ENCODE measurements at places on chromosomes 6 and 20.

DNA sequence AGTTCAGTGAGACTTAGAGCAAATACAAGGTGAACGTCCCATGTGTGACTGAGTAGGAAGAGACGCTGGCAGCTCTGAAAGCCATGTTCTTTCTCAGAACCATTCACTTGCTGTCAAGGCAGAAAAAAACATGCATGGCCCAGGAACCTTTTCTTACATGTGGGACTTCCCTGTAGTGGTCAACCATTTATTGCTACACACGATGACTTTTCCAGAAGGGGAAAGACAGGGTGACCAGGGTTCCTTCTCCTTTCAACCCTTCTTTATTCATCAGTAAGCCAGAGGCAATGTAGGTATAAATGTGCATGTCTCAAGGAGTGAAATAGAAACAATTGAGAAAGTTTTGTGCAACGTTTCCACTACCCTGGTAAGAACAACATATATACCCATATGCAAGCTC, 189.0 kb downstream of the NFATC2 start:
- DNase-seq: no peak

GRCh38 chr6:10425176-10425974, 10.5 kb upstream of the TFAP2A start:
- no peak for DNase-seq

DNA sequence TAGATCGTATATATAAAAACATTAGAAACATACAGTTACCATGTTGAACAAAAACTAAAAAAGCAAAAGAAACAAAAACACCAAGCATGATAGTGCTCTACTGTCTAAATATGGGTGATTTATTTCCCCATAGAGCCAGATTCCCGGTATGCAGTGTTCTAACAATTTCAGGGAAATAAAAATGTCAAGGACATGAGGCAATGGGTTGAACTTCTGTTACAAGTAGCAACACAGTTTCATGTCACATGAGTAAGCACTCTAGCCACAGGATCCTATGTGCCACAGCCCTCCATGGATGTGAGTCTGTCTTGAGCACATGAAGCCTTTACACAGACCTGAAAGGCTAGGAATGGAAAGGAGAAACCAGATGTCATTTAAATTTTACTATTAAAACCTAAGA, 96.0 kb downstream of the MAP3K5 start:
- no peak for DNase-seq

GRCh38 chr6:108203189-108204112, 37.6 kb downstream of the NR2E1 start:
- DNase-seq: no peak

DNA sequence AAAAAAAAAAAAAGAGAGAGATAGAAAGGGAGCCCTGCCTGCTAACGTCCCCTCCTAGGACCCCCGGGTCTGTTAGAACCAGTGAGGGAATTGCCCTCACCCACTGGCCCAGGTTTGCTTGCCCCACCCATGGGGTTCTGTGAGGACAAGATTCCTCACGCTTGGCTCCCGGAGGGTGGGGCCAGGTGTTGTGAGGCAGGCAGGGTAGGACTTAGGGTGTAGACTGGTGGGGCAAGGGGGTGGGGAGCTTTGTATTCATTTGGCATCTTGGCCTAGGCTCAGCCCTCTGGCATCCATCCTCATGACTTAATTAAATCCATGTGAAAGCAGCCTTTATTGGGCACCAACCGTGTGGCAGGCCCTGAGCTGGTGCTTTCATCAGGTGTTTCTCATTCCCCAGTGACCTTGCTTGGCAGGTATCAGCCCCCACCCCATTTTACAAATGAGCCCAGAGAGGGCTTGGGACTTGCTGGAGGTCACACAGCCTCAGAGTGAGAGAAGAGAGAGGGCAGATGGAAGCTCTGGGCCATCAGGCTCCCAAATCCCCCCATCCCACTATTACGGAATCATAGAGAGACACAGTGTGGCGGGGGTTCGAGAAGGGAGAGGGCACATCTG, 19.0 kb downstream of the RAB44 start:
- no peak for DNase-seq

DNA sequence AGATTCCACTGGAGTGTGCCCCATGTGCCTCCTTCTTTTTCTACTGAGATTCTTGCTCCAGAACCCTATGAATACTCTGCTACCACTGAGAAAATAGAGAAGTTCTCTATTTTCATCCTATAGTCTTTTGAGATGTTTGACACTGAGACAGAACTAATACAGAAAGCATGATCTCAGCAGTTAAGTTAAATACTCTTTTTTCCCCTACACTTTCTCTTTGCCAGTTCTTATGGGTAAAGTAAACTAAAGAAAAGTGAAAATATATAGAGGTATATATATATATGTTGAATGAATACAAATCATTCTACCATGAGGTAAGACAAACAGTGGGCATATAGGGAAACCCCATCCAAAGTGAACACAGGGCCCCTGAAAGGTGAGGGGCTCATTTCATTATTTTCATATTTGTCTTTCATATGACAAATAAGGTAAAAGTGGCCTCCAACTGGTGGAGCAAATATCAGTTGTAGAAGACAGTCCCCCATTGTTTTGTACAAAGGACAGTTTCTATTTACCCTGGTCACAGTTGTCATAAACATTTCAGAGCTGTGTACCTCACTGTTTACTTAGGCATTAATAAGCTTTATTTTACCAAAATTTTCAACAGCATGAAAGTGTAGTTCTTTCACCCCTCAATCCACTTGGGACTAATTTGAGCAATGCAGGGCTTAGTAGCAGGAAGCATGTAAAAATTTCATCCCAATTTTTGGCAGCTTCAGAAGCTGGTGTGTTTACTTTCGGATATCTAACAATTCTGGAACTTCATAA, 188.3 kb upstream of the MARCKS start:
- no peak for DNase-seq

DNA sequence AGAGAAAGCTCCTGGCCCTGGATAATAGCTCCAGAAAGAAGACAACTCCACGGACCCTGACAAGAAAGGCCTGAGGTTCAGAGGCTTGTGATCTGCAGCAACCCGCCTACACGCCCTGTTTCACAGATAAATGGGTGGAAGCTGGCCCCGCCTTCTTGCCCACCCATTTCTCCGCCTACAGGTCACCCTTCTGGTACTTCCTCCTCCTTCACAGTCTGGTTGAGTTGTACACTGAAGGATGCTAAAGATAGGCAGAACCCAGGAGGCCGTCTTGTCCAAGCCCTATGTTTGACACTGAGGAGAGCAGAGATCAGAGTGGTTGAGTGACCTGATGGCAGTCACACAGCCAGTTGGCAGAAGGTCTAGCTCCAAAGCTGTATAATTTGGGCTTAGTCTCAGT, 34.2 kb upstream of the MDGA1 start:
- no peak for DNase-seq

DNA sequence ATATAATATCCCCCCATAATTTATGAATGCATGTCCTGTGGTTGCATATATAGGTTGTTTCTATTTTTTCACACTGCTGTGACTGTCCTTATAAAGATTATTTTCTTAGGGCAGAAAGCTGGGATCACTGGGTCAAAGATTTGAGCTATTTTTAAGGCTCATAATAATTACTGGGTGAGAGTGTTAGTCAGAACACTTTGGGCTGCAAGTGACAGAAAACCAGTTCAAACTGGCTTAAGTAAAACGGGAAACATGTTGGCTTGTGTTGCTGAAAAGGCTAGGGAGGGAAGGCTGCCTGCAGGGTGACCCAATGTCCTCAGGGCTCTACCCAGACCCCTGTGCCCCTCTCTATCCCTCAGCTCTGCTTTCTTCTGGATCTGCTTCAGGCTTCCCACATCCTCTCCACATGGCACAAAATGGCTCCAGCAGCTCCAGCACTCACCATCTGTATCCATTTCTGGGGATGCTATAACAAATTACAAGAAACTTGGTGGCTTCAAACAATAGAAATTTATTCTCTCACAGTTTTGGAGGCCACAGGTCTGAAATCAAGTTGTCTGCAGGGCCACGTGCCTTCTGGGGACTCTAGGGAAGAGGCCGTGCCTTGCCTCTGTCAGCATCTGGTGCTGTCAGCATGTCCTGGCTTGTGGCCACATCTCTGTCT, 33.1 kb upstream of the MLN start:
- no peak for DNase-seq

- no peak for DNase-seq
Observed at GRCh38 chr6:139371421-139372203, 2.8 kb downstream of the CITED2 start.

GRCh38 chr6:134081506-134081905, 29.1 kb upstream of the SLC2A12 start:
- no peak for DNase-seq
